Caco-2 (cell line): ENCODE measurements at places on chromosomes 3 and 15.
A peak's percentile ranks its signal among the peaks of the same experiment; 100 is the strongest.

DNA sequence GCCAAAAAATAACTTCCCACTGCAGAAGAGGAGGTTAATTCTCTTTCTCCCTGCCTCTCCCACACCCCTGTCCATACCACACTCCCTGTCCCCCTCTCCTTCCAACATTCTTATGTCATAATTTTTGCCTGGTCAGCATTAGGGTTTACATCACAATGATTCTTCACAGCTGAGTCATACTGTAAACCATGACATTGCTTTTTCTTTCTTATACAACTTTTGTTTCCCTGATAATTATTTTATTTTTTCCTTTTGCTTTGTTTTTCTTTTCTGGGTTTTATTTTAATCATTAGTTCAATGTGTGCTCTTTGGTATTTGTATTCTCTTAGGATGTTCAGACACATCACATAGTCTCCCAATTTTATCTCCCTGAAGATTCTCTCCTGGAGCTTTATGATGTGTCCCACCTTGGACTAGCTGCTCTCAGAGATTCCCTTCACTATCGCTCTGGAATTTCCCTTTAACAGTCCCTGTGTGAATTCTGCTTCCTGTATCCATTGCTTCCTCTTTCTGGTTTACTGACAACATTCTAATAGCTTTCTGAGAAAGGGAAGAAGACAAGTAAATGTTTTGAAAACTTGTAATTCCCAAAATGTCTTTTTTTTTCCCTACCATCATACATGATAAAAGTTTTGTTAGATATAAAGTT is 70.7 kb downstream of the SOX2 start:
- DNase-seq = no peak

GRCh38 chr15:61701455-61701854 is 358.8 kb downstream of the VPS13C start:
- DNase-seq = no peak

- DNase-seq = no peak
These were observed 59.9 kb downstream of the ARHGEF26 start for GRCh38 chr3:154180836-154181691.

GRCh38 chr3:120168038-120168437 is 73.8 kb upstream of the GSK3B start:
- no peak for DNase-seq

DNA sequence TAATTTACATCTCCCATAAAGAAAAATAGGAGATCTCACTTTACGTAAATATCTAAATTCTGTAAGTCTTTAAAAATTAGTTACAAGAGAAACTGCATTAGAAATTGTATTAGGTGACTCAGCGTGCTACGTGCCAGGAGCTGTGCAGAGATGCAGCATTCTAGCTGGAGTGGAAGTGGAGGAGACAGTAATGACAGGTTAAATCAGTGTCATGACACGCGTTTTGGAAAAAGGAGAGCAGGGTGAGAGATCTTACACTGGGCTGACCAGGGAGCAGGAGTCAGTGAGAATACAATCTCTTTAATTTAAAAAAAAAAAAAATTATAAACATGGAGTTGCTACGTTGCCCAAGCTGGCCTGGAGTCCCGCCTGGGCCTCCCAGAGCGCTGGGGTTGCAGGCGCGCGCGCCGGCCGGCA is 635 bp downstream of the TUBGCP5 start:
- DNase-seq = no peak

DNA sequence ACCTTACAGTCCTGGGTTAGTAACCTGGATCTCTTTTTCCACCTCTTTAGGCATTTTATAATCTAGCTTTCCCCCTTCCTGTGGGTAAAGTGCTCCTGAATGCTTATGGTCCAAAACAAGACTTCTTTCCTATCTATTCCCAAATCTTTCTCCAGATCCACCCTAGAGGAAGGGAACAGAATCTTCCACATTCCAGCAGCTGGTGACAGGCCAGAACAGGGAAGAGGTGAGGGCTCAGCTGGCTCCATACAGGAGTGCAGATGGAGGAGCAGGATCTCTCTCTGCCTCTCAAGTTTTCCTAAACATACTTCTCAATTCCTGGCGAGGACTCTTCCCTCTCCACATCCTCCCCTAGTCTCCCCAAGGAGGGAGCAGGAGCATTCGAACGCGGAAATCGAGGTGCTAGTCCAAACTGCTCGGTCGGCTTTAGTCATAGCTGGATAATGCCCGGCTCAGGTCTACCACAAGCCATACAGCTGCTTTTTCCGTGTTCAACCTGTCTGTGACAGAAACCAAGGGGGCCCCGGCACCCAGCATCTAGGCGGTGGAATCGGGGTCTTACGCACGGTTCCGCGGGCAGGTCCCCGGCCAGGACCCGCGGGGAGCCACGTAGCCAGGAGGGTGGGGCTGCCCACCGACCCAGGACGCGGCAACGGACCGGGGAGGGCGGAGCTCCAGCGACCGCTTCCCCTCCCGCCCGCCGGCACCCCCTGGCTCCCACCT is 4.0 kb downstream of the RASSF1 start:
- DNase-seq = no peak

GRCh38 chr3:179961071-179961702 is 75.5 kb downstream of the PEX5L start:
- no peak for DNase-seq

DNA sequence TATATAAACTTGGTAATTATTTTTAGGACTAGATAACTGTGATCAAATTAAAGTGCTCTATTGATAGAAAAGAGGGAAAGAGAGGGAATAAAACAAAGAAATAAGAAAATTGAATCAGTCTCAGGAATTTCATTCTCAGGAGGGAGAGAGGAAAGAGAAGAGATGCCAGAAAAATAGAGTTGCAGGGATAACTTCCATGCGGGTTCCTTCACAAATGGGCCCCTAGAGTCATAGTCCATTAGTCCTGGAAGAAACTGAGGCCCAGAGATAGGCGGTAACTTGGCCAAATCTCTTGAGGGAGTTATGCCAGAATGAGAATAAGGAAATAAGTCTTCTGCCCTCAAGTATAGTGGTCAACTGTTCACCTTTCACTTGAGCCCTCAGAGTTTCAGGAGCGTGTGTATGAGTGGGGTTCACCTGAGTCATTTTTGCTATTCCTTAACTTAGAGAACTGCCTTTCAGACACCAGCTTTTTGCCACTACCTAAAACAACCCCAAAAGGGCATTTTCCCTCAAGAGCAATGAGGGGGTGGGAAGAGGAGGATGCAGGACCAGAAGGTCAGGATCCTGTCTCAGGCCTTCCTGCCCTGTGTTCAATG is 192.6 kb downstream of the MEX3B start:
- no peak for DNase-seq

- DNase-seq = no peak
These were observed 542 bp downstream of the GABRA5 start for GRCh38 chr15:26867200-26868007.

- peak; percentile 42 for DNase-seq
These were observed 106.3 kb downstream of the PLD1 start for GRCh38 chr3:171704002-171704401.

DNA sequence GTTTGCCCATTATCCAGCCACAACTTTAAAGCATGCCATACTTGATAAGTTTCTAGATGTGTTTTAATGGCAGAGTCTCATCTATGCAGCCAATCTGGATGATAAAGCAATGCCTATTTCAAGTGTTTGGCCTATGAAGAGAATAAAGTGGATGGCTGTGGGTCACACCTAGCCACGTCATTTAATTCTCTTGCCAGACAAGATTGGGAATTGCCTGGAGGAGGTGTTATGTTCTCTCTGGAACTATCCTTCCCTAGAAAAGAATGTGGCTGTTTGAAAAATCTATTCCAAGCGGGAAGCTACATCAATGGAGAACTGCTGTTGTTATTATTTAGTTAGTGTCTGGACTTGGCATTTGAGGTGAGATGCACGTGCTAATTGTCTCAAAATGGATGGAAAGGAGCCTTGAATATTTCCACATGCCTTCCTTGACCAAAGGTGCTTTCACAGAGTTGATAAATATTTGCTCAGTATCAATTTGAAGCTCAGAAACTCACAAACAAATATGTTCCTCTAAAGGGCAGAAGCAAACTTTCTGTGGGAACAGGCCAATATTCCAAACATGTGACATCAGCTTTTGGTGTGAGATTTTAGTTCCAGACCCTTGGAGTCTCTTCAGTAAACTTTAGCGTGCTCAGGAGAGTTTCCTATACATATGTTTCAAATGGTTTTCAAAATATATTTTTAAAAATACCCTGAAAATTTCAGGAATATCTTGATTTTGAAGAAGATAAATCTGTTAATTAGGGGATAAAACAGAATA is 510.6 kb upstream of the SGO1 start:
- no peak for DNase-seq

GRCh38 chr15:27730868-27731267 is 368.2 kb downstream of the OCA2 start:
- DNase-seq = no peak

DNA sequence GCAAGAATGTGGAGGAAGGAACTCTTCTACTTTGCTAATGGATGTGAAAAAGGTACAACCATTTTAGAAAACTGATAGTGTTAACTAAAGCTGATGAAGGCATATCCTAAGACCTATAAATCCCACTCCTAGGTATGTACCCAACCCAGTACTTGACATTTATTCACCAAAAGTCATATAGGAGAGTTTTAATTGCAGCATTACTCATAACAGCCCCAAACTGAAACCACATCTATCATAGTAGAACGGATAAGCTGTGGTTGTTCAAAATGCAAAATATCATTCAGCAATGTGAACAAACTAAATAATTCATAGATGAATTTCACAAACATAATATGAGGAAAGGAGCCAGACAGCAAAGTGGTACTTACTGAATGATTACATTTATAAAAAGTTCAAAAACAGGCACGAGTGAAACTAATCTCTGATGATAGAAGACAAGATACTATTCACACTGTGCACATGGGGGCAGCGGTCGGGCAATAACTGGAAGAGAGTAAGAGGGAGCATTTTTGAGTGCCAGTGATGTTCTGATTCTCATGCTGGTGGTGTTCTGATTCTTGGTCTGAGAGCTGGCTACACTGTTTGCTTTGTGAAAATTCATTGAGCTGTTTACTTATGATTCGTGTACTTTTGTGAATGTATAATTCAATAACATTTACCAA is 34.3 kb downstream of the GOLIM4 start:
- DNase-seq = peak; percentile 8

DNA sequence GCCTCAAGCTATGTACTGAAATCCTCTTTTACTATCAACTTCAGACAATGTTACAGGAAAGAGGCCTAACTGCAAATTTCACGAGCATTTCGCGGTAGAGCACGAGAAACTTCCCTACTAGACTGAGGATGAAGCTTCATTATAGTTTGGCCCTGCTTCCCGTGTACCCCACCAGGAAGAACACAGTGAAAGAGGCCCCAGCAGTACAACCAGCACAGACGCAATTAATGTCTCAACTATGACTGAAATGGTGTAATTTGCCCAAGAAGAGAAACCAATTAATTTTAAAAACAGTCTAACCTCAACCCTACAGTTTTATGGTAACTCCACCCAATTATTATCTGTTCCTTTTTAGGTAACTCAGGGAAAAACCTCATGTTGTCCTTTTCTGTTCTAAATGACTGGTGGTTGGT is 12.1 kb downstream of the CHSY1 start:
- DNase-seq = no peak

GRCh38 chr15:47301481-47301880 is 415.8 kb upstream of the SEMA6D start:
- no peak for DNase-seq

DNA sequence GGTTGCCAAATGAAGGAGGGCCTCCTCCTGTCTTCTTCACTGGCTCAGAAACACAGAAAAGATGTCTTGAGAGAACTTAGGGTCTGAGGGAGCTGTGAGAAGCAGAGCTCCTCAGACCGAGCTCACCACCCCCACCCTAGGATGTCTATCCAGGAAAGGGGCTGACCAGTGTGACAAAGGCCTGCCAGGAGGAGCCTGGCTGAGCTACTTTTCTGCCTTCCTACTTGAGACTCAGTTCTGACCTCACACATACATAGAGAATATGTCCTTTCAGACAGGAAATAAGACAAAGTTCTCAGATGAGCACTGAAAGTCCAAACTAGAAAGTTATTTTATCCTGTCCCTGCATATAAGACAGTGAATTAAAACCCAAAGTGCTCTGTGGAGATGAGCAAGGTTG is 54.5 kb downstream of the KIF9 start:
- DNase-seq = no peak

DNA sequence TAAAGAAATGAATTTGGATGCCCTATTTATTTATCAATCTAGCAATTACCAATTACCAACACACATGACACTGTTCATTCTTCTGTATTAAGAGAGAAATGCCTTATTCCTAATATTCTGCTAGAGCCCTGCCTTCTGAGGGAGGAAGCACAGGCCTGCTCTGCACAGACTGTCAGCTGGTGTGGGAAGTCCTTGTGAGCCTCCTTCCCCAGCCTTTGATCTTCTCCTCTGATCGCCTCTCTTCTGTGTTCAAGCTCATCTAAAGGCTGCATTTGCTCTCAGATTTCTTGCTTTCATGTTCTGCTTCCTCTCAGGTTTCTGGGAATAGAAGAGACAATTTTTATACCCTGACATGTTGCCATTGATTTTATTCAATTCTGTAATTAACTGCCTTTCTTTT is 290.6 kb upstream of the UMPS start:
- no peak for DNase-seq

GRCh38 chr3:144312702-144313101 is 341.1 kb downstream of the DIPK2A start:
- DNase-seq = no peak

DNA sequence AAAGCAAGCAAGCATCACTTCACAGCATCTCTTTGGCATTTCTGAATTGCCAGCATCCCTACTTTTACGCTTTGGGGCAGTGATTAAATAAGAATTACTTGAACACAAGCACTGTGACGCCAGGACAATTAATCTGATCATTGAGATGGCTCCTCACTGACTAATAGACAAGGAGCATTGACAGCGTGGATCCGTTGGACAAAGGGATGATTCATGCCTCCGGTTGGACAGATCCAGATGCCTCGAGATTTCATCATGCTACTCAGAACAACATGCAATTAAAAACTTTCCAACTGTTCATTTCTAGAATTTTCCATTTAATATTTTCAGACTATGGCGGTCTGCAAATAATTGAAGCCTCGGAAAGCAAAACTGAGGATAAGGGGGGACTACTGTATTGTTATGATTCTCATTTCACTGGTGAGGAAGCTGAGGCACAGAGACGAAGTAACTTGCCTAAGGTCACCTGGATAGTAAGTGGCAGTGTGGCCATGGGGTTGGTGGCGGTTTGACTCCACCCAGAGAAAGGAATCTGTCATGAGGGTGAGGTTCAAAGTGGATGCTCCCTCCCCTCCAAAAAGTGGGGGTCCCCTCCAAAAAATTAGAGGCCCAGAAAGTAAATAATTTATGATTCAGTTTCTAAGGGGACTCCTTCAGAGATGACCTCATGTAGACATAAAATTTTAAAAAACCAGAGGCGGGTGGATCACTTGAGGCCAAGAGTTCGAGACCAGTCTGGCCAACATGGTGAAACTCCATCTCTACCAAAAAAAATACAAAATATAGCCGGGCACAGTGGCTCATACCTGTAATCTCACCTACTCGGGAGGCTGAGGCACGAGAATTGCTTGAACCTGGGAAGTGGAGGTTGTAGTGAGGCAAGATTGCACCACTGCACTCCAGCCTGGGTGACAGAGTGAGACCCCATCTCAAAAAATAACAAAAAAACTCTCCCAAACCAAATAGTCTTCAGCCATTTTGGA is 12.3 kb upstream of the PGPEP1L start:
- DNase-seq = no peak

- no peak for DNase-seq
These were observed 55.9 kb downstream of the BHLHE40 start for GRCh38 chr3:5035113-5035512.
